ENCODE measurements at places on chromosomes 1 and 21.

DNA sequence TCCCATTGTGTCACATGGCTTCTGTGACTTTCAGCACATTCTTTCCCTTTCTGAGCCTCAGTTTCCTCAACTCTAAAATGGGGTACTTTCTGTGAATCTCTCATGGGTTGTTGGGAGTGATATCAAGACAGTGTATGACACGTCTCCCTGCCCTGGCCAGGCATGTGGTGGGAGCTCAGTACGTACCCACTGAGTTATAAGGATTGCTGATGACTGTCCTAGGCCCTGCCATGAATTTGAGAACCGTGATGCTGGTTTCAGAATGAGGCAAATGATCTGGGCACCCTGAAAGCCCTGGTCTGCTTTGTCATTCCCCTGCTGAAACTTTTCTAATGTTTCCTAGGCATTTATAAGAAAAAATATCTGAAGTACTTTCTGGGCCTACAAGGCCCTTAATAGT, 3.6 kb downstream of the ZNF362 start:
- DNase-seq: no peak

- DNase-seq: no peak
These were observed 751 bp downstream of the MRPS15 start for GRCh38 chr1:36463463-36463802.

- DNase-seq: no peak
These were observed 532.8 kb downstream of the MATN1 start for GRCh38 chr1:30190511-30191153.

GRCh38 chr21:32653326-32653901, 41.2 kb upstream of the CFAP298 start:
- DNase-seq: peak; percentile 45

GRCh38 chr1:154191990-154192461, at the start of gene TPM3:
TPM3 (minus strand) TSS chr1:154192100; CDS start chr1:154192018, 82 bp downstream.
- DNase-seq: no peak

DNA sequence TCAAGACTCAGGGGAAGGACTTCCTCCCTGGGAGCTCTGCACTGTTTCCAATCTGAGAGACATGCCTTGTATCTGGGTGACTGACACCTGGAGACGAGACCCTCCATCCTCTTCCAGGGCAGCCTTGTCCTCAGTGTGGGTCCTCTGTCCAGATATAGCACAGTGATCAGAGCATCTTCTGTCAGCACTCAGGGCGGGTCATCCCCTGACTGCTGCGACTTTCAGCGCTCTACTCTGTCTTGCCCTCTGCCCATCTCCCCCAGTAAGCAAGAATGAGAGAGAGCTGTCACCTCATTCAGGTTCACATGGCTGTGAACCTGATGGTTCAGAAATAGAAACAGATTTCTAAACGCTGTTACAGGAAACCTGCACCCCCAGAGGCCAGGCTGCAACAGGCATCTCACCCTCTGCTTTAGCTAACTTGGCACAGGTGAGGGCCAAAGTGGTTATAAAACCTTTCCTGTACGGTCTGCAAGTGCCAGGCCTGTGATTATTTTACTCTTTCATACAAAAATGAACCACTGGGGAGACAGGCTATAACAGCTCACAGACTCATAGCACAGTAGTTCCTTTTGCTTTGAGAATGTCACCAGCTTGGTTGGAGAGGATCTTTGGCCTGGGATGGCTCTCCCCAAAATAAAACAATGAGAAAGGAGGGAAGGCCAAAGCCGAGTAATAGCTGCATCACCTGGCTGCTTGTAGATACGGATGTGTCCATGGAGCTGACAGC, 11.4 kb upstream of the TENT5C start:
- DNase-seq: no peak

DNA sequence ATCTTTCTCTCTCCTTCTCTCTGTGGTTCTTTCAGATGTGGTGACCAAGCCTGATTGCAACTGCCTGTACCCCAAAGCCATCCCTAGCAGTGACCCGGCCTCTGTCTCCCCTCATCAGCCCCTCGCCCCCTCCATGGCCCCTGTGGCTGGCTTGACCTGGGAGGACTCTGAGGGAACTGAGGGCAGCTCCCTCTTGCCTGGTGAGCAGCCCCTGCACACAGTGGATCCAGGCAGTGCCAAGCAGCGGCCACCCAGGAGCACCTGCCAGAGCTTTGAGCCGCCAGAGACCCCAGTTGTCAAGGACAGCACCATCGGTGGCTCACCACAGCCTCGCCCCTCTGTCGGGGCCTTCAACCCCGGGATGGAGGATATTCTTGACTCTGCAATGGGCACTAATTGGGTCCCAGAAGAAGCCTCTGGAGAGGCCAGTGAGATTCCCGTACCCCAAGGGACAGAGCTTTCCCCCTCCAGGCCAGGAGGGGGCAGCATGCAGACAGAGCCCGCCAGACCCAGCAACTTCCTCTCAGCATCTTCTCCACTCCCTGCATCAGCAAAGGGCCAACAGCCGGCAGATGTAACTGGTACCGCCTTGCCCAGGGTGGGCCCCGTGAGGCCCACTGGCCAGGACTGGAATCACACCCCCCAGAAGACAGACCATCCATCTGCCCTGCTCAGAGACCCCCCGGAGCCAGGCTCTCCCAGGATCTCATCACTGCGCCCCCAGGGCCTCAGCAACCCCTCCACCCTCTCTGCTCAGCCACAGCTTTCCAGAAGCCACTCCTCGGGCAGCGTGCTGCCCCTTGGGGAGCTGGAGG, 12.7 kb downstream of the CSF1 start:
- peak; percentile 70 for DNase-seq

DNA sequence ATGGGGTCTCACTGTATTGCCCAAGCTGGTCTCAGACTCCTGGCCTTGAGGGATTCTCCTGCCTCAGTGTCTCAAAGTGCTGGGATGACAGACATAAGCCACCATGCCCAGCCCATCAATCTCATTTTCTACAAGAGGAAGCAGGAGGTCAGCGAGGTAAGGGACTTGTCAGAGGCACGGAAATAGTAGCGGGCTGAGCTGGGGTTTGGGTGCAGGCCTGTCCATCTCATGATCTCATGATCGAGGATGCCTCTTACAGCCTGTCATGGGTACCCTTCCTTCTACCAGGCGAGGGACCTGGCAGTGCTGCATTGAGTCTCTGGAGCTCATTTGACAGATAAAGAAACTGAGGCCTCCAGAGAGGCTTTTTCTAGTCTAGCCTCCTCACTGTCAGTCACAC, 28.5 kb upstream of the SCCPDH start:
- DNase-seq: no peak

GRCh38 chr1:12464598-12465056, 153.4 kb downstream of the DHRS3 start:
- DNase-seq: no peak

DNA sequence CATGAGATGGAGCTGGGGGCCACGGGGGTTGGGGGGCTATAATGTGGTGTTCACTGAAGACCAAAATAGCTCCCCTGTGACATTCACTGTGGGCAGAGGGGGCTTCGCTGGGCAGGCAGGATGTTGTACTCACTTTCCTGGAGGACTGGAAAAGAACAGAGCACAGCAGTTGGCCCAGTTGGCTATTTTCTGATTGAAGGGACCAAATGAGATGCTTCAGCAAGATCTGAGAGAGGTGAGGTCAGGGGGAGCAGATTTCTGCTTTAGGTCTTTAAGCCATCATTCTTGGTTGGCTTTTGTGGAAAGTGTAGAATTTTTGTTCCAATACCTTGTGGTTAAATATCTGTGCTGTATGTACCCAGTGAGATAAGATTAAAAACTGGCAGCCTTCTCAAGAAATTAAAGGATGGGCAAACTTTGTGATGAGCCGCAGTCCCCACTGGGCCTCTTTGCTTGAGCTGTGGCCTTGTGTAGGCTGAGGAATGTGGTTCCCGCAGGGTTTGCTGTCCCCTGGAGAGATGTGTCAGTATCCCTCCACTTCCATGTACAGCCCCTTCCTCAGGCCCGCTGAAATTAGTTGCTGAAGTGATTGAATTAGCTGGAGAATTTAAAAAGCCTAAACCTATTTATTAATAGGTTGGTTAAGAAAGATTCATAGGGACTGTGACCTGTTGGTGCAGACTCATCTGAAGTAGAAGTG, 80.7 kb downstream of the ATP5PO start:
- no peak for DNase-seq

- no peak for DNase-seq
These were observed 8.6 kb downstream of the LMOD1 start for GRCh38 chr1:201937624-201938213.

DNA sequence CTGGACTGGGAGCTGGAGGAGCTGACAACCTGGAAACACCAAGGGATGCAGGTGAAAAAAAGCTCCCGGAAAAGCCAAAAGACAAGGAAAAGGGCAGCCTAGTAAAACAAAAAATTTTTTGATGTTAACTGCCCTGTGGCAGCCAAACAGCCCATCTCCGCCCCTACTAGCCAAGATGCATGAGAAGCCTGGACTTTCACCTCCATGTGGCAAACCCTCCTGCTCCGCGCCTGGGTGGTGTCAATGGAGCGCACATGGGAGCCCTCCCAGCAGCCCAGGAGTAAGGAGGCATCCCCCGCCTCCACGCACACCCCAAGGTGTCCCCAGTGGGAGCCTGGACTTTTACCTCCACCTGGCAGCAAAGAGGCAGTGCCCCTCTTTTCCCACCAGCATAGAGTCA, 30.5 kb downstream of the LEMD1 start:
- no peak for DNase-seq

DNA sequence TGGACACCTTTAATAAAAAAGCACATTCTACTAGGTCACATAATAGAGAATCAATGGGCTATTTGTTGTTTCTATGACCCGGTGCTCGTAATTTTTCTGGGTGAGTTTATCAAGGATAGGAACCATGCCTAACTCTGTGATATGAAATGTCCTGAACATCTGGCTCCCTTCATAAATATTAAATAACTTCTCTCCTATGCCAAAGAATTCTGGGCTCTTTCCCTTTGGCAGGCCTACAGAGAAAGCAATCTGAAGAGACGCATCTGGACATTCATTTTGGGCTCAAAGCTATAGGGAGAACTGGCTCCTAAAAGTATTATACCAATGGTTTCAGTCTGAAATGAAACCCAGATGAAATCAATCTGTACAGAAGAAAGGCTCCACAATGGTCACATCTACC, 38.8 kb upstream of the ANGPTL7 start:
- no peak for DNase-seq

GRCh38 chr21:22231013-22231412, 1232.8 kb downstream of the NCAM2 start:
- DNase-seq: no peak

GRCh38 chr1:210915890-210916507, 217.9 kb downstream of the KCNH1 start:
- no peak for DNase-seq

GRCh38 chr21:45923146-45923545, 58.4 kb upstream of the COL6A1 start:
- peak; percentile 82 for DNase-seq

DNA sequence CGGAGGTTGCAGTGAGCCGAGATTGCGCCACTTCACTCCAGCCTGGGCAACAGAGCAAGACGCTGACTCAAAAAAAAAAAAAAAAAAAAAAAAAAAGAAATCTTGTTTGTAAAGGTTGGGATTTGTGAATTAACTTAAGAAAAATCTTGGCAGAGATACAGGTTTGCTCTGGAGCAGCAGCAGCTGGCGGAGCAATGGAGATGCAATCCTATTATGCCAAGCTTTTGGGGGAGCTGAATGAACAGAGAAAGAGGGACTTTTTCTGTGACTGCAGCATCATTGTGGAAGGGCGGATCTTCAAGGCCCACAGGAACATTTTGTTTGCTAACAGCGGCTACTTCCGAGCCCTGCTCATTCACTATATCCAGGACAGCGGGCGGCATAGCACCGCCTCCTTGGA, 5.6 kb downstream of the ZBTB8B start:
- no peak for DNase-seq

DNA sequence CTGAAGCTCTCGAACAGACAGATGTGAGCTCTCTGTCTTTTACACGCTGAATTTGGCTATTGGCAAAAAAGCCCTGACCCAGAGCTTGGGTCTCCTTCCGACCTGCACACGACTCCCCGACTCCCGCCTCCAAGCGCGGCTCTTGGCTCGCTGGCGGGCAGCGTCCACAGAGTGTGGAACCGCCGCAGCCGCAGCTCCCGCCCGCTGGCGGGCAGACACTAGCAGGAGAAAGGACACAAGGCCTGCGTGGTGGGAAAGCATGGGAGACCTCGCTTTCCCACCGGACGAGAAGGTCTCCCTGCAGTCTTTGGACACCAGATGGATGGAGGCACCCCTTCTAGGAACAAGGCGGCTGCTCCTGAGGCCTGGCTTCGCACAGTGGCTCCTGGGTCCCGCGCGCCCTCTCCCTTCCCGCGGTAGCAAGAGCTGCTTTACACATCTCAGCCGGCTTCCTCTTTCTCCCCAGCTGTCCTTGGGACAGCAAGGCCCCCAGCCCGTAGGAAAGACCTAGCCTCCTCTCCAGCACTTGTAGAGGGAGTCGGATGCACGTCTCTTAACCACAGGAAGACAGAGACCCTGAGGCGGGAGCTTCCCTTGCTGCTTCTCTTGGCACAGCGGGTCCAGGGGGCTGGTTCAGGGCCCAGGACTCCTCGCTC, 92.1 kb downstream of the PRKAB2 start:
- no peak for DNase-seq

DNA sequence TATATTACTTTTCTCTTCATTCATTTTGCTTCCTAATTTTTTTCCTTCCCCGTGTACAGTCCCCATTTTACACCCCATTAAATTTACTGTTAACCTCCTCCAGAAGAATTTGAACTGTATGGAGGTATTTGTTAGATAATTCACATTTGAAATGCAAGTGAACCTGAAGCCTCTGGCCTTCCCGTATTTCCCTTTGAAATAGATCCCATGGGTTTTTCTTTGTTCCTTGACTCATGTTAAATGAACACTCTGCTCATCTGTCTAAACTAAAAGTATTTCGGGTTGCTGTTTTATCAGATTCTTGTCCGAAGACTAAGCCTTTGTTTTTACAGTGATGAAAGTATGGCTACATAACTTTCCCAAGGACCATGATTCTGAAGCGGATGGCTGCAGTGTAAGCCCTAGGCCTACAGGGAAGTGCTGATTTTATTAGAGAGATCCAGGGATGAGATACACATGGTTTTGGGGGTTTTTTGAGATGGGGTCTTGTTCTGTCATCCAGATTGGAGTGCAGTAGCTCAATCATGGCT, 187.9 kb downstream of the PATJ start:
- no peak for DNase-seq

GRCh38 chr1:26034504-26035202, 11.3 kb downstream of the SLC30A2 start:
- peak; percentile 47 for DNase-seq

GRCh38 chr1:25095635-25096200, 136.6 kb downstream of the SYF2 start:
- DNase-seq: no peak

GRCh38 chr1:39735731-39736130, 3.0 kb upstream of the PPIE start:
- no peak for DNase-seq

DNA sequence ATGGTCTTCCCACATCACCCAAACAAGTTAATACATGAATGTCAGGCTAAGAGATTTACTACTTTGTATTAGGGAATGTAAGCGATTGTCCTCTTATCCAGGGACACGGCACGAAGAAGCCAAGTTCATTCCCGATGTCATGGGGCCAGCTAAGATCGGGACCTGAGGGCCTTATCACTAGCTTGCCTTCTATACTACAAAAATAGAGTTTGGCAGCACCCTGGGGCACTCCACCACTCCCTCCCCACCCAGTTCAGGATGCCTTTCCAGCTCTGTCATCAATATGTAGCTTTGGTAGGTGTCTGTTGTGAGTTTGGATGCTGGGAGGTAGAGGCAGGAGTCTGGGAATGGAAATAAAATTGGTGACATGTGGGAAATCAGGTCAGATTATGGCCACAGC, 197.5 kb downstream of the ATG4C start:
- DNase-seq: no peak

- peak; percentile 42 for DNase-seq
These were observed 1.4 kb downstream of the ARTN start for GRCh38 chr1:43934986-43935324.

All from HuH-7 (cell line).